ENCODE measurements at places on chromosomes 6 and 20.

- no peak for DNase-seq
Measured at GRCh38 chr20:23227976-23228375, 122.6 kb upstream of the NXT1 start.

GRCh38 chr20:57682184-57683101 is 27.4 kb downstream of the PMEPA1 start:
- no peak for DNase-seq

GRCh38 chr20:33450867-33451266 is 7.3 kb upstream of the SNTA1 start:
- no peak for DNase-seq

DNA sequence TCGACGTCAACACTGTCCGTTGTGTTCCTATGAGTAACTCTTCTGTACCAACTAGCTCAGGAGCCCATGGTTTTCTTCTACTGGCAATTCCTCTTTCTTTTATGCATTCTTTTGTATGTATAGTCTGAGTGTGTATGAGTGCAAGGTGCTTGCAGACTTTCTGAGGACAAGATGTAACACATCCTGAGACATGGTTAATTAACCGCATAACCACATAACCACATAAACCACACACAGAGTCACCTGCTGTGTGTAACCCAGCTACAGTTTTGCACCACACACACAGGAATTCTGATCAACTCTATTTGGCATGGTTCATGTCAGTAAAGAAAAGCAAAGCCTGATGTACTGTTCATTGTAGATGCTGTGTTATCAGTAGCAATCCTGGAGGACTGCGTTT is 98.6 kb downstream of the DACT2 start:
- DNase-seq = no peak

GRCh38 chr6:90286884-90287488 is 9.7 kb downstream of the BACH2 start:
- no peak for DNase-seq

- DNase-seq = no peak
Measured at GRCh38 chr6:3444276-3445088, 12.4 kb downstream of the SLC22A23 start.

- DNase-seq = no peak
Measured at GRCh38 chr6:56742122-56742791, 99.6 kb upstream of the DST start.

DNA sequence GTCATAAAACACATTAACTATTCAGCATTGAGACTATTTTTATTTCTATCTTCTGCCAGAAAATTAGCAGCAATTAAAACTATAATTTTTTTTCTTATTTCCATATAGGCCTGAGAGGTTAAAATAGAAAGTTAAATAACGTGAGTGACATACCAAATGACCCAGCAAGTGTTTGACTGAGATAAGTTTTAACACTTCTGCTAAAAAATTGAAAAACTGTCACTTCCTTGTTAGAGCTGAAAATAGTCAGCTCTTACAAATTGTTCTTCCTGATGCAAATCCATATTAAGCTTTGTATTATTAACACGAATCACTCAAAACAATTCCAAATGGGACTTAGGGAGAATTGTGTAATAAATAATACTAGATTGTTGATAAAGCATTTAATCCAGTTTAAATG is 26.5 kb upstream of the STX11 start:
- no peak for DNase-seq
